ENCODE measurements at places on chromosomes 16 and 17.

- DNase-seq = no peak
These were observed 35.5 kb upstream of the CDC42EP4 start for GRCh38 chr17:73347351-73347750.

DNA sequence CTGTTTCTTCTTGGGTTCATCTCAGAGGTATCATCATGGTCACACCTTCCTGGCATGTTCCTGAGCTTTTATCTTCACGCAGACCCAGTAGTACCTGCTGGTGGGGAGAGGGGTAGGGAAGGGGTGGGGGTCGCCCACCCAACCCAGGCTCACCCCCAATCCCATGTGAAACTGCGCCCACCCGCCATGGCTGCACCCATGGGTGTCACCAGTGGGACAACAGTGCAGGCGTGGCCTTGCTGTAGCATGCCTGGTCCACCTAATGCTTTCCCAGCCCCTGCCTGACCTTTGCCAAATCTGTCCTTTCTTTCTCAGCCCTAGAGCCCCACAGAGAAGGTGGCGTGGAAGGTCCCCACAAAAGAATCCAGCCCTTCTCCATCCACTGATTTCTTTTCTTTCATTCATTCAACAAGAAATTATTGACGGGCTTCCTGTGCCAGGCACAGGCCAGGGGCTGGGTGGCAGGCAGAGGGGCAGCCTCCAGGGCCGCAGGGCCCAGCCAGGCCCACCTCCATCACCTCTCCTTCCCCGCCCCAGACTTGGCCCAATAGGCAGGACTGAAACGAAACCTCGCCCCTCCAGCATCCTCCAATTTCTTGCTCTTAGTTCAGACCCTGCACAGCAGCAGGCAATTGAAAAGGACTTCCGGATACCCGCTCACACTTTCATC, 79.1 kb upstream of the TNRC6C start:
- no peak for DNase-seq

DNA sequence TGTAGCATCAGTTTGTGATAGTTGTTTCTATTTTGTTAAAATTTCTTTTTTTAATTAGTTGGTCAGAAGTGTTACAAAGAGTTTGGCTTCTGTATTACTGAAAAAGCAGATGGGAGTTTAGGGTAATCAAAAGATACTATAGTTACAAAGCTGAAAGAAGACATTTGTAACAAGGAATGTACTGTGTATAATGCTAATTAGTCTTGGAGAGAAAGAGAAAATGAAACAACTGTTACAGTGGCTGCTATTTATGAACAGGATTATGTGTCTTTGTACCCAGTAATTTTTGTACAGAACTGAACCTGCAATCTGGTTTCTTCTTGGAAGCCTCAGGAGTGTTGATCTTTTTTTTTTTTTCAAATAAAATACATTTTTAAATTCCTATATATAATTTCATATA, 14.3 kb downstream of the GDPD1 start:
- DNase-seq = no peak

GRCh38 chr17:45784741-45785479, 790 bp downstream of the CRHR1 start:
- peak; percentile 20 for DNase-seq

DNA sequence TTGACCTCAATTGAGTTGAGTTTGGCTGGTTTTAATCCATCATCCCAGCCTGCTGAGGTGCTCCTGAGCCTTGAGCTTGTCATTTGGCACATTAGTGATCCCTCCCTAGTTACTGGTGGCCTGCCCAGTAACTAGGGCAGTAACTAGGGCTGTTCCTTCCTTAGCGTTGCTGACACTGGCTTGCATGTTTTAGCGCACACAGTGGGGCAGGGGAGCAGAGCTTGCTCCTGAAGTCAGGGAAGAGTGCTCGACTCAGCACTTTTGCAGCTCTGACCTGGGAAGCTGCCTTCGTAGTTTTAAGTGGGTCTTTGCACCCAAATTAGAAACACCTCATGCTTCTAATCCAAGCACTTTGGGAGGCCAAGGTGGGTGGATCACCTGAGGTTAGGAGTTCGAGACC, 15.7 kb downstream of the CCDC42 start:
- DNase-seq = no peak

DNA sequence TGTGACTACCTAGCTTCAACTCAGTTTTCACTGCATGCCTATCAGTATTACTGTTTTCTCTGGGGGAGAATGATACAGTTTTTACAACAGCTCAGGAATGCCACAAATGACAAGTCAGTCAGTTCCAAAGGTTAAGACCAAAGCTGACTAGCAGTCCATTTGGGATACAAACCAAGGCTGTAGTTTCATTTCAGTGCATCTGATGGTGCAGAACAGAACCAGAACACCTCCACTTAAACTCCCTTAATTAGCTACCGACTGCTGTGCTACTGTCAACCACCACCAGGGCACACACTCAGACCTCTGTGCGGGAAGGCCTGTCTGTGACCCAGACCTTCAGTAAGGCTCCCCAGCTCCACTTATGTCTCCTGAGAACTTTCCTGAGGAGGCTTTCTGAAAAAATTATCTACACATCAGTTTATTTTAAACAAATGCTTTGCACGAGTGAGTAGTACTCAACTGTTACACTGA, 20.4 kb downstream of the NFE2L1 start:
- no peak for DNase-seq
